Hematopoietic multipotent progenitor cell treated with erythropoietin and hydrocortisone succinate and interleukin-3 and kit ligand, for 17 days (in vitro differentiated cells): ENCODE measurements at places on chromosomes 11 and 22.

GRCh38 chr11:45102810-45103621 is 43.4 kb upstream of the PRDM11 start:
- DNase-seq: peak; percentile 63

DNA sequence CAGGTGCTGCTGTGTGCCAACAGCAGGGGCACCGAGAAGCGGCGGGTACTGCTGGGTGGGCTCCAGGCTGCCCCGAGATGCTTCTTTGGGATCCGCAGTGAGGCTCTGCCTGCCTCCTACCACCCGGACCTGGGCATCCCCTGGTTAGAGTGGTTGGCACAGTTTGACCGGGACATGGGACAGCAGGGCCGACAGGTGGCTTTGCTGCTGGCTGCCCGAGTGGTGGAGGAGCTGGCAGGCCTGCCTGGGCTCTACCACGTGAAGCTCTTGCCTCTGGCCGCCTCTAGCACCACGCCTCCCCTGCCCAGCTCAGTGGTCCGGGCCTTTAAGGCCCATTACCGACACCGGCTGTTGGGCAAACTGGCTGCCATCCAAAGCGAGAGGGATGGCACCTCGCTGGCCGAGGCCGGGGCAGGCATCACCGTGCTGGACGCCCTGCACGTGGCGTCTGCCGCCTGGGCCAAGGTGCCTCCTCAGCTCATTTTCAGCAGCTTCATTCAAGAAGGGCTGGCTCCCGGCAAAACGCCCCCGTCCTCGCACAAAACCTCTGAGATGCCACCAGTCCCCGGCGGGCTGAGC is 1.9 kb downstream of the TIGD3 start:
- no peak for DNase-seq

DNA sequence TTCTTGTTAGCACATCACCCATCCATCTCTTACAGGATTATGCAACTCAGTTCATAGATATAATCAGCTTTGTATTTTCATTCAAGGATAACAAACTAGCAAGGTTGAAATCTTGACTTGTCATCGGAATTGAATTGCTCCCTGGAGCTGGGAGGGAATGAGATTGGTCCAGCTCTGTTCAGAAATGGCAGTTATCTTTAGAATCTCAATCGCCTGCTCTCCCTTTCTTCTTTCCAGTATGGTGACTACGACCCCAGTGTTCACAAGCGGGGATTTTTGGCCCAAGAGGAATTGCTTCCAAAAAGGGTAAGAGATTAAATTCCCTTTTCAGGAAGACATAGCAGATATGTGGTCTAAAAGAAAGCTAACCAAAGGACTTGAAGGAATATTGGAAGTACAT is 51.0 kb downstream of the NF2 start:
- DNase-seq: no peak

GRCh38 chr11:65468874-65469333 is 29.9 kb upstream of the MALAT1 start:
- peak; percentile 94 for DNase-seq

DNA sequence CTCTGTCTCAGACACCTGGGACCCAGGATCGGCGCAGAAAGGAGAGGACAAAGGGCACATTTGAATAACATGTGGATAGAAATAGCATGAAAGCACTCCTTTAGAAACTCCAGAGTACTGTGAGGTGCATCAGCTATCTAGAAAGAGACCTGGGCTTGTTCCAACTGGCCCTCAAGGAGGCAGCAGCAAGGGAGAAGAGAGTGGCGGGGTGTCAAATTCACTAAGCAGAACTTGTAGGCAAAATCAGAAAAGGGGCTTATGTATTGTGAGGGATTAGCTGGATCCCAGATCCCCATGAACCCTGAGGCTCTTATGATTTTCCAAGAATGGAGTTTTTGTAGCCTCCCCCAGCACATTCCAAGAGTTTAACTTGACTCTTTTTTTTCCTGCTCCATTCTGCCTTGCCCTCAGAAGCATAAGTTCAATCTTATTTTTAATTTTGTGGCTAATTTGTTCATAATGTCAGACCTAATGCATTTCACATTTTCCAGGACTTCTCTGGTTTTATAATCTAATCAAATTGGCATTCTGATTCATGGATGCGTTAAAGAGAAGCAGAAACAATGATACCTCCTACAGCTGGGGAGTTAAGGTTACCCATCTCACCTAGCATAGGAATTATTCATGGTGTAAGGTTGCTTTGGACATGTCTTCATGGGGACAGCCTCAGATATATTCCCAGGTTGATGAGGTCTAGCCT is 33.6 kb downstream of the USH1C start:
- no peak for DNase-seq

DNA sequence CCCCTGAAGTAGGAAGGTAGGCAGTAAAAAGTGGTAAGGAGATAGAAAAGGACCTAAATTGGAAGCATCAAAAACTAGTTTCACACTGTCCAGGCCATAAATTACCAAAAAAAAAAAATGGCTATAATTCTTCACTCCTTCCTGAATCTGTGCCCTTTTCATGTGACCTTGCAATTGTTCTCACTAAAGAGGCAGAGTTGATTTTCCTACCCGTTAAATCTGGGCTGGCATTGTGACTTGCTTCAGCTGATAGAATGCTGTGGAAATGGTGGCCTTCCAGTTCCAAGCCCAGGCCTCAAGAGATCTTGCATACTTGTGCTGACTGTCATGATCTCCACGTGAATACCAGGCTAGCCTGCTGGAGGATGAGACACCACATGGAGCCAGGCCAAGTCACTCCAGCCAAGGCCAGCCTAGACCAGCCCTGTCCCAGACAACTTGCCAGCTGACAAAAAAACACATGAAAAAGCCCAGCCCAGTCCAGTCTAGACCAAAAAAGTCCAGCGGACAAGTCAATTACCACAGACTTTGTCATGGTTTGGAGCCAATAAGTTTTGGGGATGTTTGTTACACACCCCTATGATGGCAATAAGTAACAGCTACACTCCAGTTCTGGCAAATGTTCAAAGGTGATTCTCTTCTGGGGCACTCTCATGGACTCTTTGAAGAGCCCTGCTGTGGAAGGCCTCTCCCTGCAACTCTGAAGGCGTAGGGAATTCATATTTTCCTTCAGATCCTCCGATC is 51.4 kb upstream of the NUP50 start:
- DNase-seq: no peak

GRCh38 chr11:75565916-75566762 is 4.1 kb downstream of the SERPINH1 start:
- DNase-seq: no peak

GRCh38 chr22:33842006-33842354 is 78.3 kb downstream of the LARGE1 start:
- DNase-seq: no peak

GRCh38 chr11:20364341-20364792 is 853 bp downstream of the HTATIP2 start:
- DNase-seq: no peak

DNA sequence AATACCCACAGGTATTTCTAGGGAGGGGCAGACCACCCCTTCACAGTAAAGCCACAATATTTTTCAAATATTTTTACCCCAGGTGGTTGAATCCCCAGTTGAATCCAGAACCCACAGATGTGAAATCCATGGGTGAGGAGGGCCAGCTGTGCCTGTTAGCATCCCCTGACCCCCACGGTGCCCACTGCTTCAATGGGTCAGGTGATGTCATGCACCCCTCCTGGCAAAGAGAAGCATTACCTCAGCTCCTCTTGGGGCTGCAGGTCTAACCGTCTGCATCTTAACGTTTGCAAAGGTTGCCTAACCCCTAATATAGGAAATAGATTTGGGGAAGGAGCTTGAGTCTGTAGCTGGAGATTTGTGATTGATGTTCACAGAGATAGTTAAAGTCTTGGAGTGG is 24.7 kb upstream of the IL17RA start:
- no peak for DNase-seq

- DNase-seq: no peak
Measured at GRCh38 chr11:119493712-119494111, 70.7 kb upstream of the THY1 start.

DNA sequence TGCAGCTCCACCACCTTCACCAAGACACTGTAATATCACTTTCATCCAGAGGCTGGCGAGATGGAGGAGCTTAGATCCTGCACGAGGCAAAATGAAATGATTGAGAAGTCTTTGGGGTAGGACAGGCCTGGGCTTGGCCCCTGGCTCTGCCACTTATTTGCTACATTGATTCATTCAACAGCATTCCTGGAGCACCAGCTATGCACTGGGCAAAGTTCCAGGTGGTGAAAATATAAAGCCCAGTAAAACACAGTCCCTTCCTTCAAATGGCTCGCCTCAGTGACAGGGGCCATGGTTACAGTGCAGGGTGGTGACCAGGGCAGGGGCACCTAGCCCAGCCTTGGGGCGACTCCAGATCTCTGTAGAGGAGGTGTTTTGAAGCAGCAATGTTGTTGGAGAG is 19.7 kb downstream of the ALX4 start:
- DNase-seq: no peak

- no peak for DNase-seq
Measured at GRCh38 chr11:92993004-92993403, 23.6 kb downstream of the MTNR1B start.

DNA sequence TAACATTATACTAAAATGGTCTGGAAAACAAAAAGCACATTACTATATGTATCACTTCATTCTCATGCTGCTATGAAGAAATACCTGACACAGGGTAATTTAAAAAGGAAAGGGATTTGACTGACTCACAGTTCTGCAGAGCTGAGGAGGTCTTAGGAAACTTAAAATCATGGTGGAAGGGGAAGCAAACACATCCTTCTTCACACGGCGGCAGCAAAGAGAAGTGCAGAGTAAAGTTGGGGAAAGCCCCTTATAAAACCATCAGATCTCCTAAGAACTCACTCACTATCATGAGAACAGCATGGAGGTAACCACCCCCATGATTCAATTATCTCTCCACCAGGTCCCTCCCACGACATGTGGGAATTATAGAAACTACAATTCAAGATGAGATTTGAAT is 60.0 kb downstream of the FAM181B start:
- no peak for DNase-seq

- DNase-seq: no peak
Measured at GRCh38 chr11:79592406-79592805, 151.6 kb upstream of the TENM4 start.

- no peak for DNase-seq
Measured at GRCh38 chr11:34449013-34449412, 10.3 kb downstream of the CAT start.

- DNase-seq: no peak
Measured at GRCh38 chr11:19444231-19444630, 203.5 kb upstream of the E2F8 start.

DNA sequence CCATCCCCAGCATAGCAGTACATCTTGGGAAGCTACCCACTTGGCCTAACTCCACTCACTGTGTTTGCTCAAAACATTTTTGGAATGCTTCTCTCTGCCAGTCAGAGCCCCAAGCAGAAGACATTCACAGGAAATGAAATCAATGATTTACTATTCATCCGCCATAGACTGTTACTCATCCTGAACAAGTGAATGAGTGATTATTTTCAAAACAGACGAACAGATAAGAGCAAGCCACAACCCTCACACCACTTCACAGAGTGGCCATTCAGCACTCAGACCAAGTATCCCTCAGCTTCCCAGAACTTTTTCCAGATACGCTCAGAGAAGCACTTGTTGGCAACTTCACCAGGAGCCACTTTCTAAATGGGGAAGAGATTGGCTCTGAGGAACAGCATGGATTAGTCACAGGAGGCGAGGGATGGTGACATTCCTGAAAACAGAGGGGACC is 13.0 kb upstream of the UBASH3B start:
- DNase-seq: no peak

GRCh38 chr22:29641042-29641699 is 37.7 kb downstream of the NF2 start:
- DNase-seq: no peak

DNA sequence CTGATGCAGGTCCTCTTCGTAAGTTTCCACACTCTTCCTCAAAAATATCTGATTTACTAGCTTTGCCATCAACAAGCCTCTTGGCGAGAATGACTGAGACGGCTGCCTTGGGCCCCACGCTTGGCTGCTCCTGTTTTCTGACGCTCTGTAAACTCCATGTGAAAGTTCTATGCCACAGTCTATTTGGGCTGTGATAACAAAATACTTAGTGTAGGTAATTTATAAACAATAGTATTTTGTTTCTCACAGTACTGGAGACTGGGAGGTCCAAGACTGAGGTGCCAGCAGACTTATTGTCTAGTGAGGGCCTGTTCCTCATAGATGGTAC is 123.2 kb upstream of the SORL1-AS1 start:
- no peak for DNase-seq

DNA sequence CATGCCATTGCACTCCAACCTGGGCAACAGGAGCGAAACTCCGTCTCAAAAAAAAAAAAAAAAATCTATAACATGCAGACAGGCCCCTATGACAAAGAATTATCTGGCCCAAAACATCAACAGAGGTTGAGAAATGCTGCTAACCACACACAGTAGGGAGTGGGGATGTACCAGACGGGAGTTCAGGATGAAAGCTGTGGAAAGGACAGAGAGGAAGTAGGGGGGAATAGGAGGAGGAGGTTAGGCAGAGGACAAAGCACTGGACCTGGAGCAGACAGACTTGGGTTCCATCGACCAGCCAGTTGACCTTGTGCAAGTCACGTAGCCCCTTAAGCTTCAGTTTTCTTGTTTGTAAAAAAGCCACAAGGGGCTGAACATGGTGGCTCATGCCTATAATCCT is 12.5 kb downstream of the LRP4 start:
- no peak for DNase-seq
